ENCODE measurements at places on chromosomes 1 and 21.

DNA sequence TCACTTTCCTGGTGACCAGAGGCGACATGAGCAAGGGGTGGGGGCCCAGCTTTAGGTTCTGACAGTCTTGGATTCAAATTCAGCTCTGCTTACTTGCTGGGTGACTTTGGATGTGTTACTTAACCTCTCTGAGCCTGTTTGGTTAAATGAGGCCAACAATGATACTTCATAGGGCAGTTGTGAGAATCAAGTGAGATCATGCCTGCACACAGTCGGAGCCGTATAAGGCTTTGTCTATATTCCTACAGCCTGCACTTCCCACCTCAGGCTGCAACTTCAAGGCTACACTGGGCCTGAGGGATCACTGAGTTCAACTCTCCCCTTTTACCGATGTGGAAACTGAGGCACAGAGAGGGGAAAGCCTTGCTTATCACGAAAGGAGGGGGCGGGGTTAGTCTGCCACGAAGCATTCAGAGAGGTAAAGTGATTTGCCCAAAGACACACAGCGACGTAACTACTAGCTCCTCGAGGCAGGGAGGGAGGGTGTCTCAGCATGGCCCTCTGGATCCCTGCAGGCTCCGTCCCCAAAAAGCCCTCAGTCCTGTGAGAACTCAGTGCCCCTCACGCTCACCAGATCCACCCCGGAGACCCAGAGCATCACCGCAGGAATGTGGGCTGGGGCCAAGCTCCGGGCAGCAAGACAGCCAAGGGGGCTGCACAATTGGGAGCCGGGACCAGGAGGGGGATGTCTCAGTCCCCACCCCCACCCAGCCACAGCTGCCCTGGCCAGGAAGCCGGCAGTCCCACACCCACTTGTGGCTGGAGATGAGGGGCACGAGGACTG is 25.0 kb downstream of the SDC3 start:
- H3K27ac ChIP-seq: no peak overlapping the region
- H3K4me3 ChIP-seq: no peak overlapping the region
- H3K27me3 ChIP-seq: no peaks in the 10 kb centered on the region
- no peak for DNase-seq
- peaks cover 34% of the 10 kb centered on the region for H3K4me1 ChIP-seq

- H3K27me3 ChIP-seq: no peaks in the 10 kb centered on the region
- peaks cover 67% of the 10 kb centered on the region for H3K4me1 ChIP-seq
- no peaks in the 10 kb centered on the region for H3K36me3 ChIP-seq
- no peak overlapping the region for H3K27ac ChIP-seq
Measured at GRCh38 chr1:12165342-12165741, 1.4 kb upstream of the TNFRSF1B start.

DNA sequence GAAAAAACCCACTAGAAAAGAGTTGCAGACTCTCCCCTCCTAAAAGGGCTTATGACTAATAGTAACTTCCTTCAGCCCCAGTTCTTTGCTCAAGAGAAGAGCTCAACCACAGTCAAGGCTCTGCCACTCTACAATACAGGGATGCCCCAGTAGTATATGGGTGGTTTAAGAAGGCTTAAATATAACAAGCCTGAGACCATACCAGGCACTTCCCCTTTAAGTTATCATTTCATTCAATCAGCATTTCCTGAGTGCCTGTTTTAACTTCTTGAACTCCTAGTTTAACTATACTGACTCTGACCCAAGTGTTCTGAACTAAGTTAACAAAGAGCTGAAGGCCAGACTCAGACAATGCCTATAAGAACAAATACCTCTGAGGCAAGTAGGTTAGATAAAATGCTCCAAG is 19.8 kb downstream of the PRPF38A start:
- peaks cover 9% of the 10 kb centered on the region for H3K4me1 ChIP-seq
- DNase-seq: no peak
- peaks cover 4% of the 10 kb centered on the region for H3K36me3 ChIP-seq
- no peaks in the 10 kb centered on the region for H3K27me3 ChIP-seq
- no peak overlapping the region for H3K27ac ChIP-seq

- H3K4me1 ChIP-seq: no peaks in the 10 kb centered on the region
- no peak for DNase-seq
- H3K4me3 ChIP-seq: no peak overlapping the region
- H3K27me3 ChIP-seq: no peaks in the 10 kb centered on the region
Measured at GRCh38 chr1:183966487-183966886, 71.0 kb downstream of the COLGALT2 start.

DNA sequence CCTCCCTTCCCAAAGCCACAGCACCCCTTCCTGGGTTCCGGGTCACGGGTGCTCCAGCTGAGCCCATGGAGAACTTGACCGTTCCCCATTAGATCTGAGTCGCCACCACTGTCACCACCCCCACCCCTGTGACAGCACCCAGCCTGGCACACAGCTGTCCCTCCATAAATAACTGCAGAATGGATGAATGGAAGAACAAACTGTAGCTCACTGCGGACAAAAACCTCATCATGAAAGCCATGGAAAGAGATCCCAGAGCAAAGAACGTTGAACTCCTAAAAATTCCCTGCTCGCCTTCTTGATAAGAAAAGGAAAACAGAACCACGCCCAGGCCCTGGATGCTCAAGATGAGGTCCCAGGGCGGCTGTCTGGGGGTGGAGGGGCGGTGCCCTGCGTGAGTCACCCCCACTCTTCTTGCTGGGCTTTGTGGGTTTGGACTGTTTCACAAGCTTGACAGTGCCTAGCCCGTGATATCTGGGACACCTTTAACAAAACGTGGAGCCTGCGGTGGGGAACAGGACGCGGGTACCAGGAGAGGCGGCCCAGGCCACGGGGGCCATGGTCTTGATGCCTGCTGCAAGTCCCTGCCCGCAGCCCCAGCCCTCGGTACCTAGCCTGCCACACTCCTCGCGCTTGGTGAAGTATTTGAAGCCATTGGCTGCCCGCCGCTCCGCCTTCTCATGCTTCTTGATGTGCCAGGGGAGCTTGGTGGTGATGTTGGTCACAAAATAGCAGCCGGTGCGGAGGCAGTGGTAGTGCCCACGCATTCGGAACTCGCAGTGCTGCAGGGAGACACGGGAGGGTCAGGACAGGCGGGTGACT is 151.9 kb downstream of the CASZ1 start:
- no peaks in the 10 kb centered on the region for H3K27me3 ChIP-seq
- DNase-seq: peak; percentile 80
- H3K4me1 ChIP-seq: peaks cover 39% of the 10 kb centered on the region
- no peaks in the 10 kb centered on the region for H3K36me3 ChIP-seq
- H3K27ac ChIP-seq: peak overlapping the region; percentile 77
- H3K4me3 ChIP-seq: no peak overlapping the region

GRCh38 chr1:188761226-188761625 is 1716.4 kb downstream of the BRINP3 start:
- H3K36me3 ChIP-seq: no peaks in the 10 kb centered on the region
- no peak overlapping the region for H3K27ac ChIP-seq
- H3K4me1 ChIP-seq: no peaks in the 10 kb centered on the region
- no peak for DNase-seq

DNA sequence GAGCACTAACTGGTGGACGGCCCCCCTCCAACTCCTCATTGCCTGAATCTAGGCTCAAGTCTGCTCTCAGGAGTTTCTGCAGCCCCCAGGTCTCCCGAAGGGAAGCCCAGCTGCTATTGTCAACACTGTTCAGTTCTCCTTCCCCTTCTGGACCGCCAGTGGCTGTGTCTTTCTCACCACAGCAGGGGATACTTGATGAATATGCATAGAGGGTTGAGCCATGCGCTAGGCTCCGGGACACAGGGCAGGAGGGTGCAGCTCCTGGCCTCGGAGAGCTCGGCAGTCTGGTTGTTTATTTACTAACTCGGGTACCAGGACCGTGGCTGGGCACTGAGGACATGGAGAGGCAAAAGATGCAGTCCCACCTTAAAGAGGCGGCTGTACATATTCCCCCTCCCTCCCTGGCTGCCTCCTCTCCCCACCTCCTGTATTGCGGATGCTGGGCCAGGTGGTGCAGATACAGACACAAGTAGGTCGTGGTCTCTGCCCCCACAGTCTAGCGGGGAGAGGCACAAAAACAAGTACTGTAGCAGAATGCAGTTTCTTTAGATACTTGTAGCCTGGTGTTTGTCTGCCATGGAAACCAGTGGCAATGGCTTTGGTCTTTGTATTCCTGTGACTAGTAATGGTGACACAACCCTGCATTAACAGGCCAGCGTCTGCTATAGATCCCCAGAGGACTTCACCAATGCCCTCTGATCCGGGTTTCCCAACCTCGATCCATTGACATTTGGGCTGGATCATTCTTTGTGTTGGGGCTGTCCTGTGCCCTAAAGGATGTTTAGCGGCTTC is 26.2 kb downstream of the ARHGEF10L start:
- DNase-seq: no peak
- no peaks in the 10 kb centered on the region for H3K36me3 ChIP-seq
- H3K4me3 ChIP-seq: no peak overlapping the region
- no peak overlapping the region for H3K27ac ChIP-seq
- H3K4me1 ChIP-seq: peaks cover 48% of the 10 kb centered on the region

DNA sequence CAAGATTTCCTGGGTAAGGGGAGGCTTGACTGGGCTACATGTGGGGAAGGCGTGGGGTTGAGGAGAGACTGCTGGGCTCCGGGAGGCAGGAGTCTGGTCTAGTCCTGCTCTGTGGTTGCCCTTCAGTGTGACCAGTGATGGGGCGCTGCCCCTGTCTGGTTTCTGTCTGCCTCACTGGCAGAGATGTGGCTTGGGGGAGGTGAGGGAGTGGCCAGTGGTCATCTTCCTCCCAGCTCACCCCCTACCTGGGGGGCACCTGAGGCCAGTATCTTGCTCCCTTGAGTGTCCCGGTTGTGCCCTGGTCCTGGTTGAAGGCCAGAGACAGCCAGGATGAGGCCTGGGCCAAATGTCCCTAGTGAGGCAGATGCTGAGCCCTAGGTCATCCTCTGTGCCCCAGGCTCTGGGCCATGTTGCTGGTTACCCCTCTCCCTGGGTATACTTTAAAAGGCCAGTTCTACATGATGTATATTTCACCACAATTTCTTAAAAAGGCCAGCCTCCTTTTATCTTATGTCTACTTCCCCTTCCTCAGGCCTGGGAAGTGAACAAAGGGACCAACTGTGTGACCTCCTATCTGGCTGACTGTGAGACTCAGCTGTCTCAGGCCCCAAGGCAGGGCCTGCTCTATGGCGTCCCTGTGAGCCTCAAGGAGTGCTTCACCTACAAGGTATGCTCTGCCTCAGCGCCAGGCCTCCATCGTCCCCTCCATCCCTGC is 10.5 kb downstream of the FAAH start:
- DNase-seq: no peak
- H3K36me3 ChIP-seq: no peaks in the 10 kb centered on the region
- H3K4me3 ChIP-seq: no peak overlapping the region
- H3K4me1 ChIP-seq: peaks cover 20% of the 10 kb centered on the region
- H3K27me3 ChIP-seq: no peaks in the 10 kb centered on the region
- no peak overlapping the region for H3K27ac ChIP-seq

DNA sequence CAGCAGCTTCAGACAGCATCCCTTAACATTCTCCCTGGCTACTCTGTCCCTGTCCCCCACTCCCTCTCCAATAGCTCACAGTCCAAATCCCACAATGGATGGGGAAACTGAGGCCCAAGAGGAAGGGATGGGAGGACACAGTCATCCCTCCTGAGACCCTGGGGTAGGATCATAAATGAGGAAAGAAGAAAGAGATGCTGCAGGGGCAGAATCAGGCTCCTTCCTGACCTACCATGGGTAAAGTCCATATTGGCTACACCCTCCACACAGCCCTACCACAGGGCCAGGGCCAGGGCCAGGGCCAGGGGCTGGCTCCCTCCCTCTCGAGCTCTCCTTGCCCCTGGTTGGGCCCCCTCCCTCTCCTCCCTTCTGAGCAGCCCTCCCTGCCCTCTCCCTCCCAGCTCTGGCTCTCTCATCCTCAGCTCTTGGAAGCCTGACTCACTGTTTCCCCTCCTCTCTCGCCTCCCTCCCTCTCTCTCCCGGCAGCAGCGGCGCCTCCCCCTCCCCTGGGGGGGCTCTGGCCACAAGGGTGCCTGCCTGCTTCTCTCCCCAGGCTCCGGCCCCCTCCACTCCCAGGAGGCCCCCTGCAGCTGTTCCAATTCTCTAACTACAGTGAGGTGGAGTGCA is 4.9 kb downstream of the AHDC1 start:
- no peaks in the 10 kb centered on the region for H3K27me3 ChIP-seq
- H3K4me1 ChIP-seq: peaks cover 53% of the 10 kb centered on the region
- DNase-seq: no peak
- no peak overlapping the region for H3K4me3 ChIP-seq
- no peaks in the 10 kb centered on the region for H3K36me3 ChIP-seq

DNA sequence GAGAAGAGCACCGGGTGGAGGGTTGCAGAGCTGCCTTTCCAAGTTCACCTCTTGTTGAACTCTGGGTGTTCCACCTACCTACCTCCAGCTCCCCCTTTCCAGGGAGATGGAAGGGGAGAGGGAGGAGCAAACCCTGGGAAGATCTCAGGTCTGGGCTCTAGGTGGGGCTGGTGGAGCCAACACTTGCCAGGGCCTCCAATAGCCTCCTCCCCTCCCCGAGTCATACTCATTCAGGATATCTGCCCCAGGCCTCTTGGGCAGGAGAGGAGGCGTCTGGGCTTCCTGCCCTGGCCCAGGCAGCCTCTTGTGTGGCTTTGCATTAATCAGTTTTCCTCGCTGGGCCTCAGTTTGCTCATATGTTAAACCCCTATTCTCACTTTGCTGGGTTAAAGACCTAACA is 13.4 kb downstream of the RAP1GAP start:
- peaks cover 21% of the 10 kb centered on the region for H3K4me1 ChIP-seq
- peaks cover 15% of the 10 kb centered on the region for H3K27me3 ChIP-seq
- no peak overlapping the region for H3K27ac ChIP-seq
- no peak for DNase-seq
- no peaks in the 10 kb centered on the region for H3K36me3 ChIP-seq

- no peaks in the 10 kb centered on the region for H3K27me3 ChIP-seq
- H3K4me3 ChIP-seq: no peak overlapping the region
- no peak overlapping the region for H3K27ac ChIP-seq
- H3K36me3 ChIP-seq: no peaks in the 10 kb centered on the region
- H3K4me1 ChIP-seq: peaks cover 19% of the 10 kb centered on the region
Measured at GRCh38 chr1:229197265-229197585, 73.7 kb upstream of the RAB4A start.

DNA sequence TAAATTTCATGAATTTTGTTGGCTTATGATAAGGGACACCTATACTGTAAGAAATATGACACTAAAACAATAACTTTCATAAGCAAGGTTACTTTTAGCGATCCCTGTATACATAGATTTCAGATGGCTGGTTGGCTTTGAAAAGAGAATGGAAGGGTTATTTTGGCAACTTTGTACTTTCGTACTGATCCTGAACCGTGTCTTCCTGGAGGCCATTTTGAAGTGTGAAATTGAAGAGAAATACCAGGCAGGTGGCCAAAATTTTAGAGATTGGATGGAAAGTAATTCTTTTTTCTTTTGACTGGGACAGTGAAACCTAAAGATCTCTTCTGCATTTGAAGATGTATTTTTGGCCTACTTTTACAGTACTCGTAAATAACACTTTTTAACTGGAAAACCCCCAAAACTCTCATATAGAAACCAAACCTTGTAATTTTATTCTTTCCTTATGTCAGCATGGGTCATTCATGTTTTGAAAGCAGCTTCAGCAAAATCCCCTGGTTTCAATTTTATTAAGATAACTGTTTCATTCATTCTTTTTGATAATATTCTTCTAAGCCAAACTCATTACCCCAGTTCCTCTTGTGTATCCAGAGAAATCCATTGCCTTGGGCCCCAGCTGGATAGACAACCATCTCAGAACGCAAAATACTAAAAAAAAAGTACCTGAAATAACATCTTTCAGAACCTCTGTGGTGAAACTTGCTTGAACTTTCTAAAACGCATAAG is 38.4 kb upstream of the ZNF281 start:
- no peak overlapping the region for H3K27ac ChIP-seq
- DNase-seq: no peak

Data from upper lobe of left lung (tissue), 6 donors.